PC-3 (cell line): ENCODE measurements at places on chromosomes 12 and 14.

DNA sequence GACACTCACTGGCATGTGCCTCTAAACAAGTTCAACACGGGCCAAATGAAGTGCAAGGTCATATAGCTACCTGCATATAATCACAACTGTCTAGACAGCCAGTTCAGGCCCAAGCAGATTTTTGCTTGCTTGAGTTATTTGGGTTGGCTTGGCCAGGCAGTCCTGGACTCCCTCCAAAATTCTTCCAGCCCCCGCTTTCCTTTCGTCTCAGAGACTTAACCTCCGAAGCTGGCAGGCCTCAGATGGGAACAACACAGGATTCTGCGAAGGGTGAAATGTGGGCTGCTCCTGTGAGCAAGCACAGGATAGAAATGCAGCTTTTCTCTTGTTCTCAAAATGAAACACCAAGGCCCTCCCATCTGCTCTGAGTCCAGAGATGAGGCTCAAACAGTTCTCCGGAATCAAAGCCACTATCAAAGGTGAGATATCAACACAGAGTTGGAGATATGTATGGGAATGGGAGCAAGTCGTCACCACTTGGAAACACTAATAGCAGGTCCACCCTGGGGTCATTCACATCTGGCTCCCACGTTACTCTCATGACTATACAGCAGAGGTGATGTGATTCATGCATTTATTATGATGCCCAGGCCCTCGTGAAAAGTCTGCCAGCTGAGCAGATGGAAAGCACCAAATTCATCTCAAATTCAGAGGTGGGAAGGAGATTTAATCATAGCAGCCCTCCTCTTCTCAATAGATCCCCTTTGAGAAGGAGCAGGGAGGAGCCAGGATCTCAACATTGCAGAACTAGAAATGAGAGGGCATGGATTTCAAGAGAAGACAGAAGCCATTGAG, 389.8 kb downstream of the NUAK1 start:
- DNase-seq: no peak

DNA sequence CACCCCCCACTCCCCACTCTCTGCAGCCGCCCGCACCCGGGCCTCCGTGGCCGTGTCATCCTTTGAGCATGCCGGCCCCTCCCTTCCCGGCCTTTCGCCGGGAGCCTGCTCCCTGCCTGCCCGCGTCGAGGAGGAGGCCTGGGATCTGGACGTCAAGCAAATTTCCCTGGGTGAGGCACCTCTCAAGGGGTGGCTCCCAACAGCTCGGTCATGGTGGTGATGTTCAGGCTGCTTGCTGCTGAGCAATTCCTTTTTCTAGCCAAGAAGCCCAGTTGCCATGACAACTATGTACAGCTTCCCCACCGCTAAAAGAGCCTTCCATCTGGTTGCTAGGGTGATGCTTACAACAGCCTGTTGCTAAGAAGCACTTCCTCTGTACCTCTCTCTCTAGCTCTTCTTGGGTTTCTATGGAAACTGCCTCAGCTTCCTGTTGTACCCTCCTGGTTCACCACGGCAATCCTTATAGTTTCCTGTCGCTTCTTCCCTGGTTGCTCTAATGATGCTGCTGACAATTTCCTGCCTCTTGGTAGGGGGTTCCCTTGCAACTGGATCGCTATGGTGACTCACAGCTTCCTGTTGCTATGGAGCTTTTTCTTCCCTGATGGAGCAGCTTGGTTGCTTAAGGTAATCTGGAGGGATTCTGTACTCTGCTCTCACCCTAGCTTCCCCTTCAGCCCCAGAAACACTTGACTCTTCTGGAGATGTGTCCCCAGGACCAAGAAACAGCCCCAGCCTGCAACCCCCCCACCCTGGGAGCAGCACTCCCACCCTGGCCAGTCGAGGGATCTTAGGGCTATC, 11.0 kb downstream of the ZNF219 start:
- DNase-seq: peak; percentile 53

DNA sequence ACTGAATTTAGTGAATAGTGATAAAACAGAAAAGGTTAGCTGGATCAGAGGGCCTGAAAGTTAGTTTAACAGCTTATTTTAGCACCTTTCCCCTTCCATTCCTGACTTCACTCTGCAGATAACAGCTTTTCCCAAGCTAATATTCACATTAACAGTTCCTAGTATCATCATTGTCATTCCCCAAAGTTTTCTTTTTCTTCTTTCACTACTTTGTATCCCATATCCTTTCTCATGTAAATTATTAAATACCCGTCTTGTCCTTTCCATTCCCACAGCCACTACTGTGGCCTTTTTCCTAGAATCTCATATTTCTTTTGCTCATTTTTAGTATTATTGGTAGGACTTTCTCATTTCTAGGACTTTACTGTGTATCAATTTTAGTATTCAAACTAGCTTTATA, 70.5 kb downstream of the SCFD1 start:
- DNase-seq: no peak

DNA sequence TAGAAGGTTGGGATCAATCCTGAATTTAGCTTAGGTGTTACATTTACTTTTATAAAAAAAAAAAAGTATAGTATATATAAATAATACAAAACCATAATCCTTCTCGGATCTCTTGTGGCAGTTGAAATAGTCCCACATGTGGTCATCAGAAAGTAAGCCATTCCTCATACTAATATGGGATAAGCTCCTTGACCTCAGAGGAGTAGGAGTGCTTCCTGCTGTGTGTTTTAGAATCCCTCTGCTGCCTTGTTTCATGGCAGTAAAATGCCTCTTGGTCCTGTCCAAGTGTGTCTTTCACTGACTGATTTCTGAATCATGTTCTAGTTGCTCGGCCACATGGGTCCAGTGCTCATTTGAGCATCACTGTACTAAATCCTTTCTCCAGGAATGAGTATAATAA, 117.0 kb downstream of the NTN4 start:
- DNase-seq: no peak

DNA sequence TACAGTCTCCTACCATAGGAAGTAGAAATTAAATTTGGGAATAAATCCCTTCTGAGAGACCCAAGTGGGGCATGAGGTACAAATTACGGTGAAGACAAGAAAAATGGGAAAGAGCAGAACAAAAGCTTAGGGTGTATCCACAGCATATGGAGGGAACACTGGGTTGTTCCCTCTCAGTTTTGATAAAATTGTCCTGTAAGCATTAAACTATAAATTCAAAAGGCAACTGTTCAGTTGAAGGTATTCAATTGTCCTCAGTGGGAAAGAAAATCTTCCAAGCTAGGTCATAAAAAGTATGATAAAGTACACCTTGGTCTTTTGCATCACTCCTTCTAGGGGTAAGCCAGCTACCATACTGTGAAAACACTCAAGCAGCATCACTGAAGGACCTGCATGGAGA, 118.3 kb upstream of the LRFN5 start:
- no peak for DNase-seq

GRCh38 chr14:77918448-77918847, 118.5 kb downstream of the ADCK1 start:
- DNase-seq: no peak

DNA sequence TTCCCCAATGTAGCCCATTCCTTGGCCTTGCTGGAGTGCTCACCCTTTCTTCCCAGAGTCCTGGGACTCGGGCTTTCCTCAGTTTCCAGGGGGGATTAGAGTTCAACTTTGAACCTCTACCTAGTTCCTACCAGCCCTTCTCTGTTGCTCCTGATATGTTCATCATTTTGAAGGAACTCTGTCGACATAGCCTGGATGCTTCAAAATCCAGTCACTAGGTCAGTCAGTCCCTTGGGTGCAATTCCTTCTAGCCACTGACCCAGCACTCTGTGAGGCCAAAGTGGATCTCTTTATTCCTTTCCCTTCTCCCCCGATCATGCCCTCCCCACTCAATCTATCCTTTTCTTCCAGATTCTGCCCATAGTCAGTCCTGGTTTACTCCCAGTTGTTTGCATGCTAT, 72.3 kb upstream of the TMCC3 start:
- no peak for DNase-seq

GRCh38 chr14:93269341-93270068, 62.4 kb downstream of the UBR7 start:
- peak; percentile 72 for DNase-seq

- DNase-seq: peak; percentile 93
Observed at GRCh38 chr14:75307700-75308379, 29.2 kb downstream of the FOS start.

- no peak for DNase-seq
Observed at GRCh38 chr12:26846416-26846815, 13.4 kb upstream of the ITPR2 start.

DNA sequence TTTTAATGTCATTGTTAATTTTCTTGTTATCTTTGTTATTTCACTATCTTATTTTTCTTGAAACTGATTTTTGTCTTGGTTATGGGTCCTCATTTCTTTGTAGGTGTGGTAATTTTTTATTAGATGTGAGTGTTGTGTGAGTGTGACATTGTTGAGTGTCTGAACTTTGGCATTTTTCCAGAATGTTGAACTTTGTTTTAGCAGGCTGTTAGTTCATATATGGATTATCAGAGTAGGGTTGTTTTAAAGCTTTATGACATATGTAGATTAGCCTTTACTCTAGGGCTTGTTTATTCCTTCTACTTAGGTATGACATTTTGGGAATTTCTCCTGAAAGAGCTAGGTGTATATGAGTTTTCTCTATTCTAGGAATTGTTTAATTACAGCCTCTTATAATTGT, 103.9 kb downstream of the ARID2 start:
- no peak for DNase-seq

GRCh38 chr14:105449276-105450122, 25.1 kb upstream of the CRIP2 start:
- DNase-seq: no peak

DNA sequence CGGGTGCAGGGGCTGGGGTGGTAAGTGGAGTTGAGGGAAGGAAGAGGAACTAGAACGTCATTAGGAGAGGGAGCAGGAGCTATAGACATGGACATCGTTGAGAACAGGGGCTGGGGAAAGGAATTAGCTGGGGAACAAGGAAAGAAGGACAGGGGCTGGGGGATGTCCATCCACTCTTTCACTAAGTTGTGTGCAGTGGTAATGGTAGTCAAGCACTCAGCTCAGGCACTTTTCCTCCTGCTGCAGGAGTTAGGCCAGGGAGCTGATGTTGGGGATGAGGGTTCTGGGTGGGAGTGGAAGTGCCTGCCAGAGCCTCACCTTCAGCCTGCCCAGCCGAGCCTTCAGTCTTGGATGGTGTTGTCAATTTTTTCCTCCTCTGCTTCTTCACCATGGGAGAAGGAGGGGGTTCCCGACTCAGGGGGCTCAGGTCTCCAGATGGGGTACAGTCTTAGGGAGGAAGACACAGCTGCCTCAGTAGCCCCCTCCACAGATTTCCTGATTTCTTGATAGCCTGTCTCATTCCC, 9.2 kb downstream of the AGAP2 start:
- DNase-seq: no peak

- no peak for DNase-seq
Observed at GRCh38 chr12:111864913-111865312, 22.9 kb downstream of the MAPKAPK5 start.

GRCh38 chr12:87238466-87238865, 790.7 kb downstream of the C12orf50 start:
- no peak for DNase-seq

- DNase-seq: no peak
Observed at GRCh38 chr14:20179880-20180279, 10.8 kb upstream of the OR11G2 start.

DNA sequence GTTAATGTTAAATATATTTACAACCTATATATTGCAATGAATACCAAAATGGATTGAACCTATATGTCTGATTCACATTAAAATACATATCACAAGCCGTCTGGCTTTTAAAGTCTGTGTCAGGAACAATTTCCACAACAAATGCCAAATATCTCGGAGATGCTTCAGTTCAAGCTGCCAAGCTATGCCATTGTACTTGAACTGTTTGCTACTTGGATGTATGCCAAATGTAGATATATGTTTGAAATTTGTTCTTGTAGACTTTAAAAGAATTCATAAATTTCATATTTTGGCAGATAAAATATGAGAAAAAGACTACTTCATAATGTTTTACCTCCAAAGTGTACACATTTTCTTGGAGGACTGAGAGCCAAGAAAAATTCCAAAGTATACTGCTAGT, 37.0 kb downstream of the WASHC3 start:
- DNase-seq: no peak

DNA sequence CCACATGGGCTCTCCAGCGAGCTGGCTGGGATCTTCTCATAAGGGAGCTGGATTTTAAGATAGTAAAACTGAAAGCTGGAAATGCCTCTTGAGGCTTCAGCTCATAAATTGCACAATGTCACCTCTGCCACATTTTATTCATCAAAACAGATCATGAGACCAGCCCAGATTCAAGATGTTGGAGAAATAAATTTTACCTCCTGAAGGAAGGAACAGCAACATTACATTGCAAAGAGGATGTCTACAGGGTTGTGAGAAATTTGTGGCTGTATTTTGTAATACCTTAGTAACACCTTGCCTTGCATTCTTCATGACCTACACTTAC, 43.1 kb upstream of the KRR1 start:
- DNase-seq: no peak

GRCh38 chr14:28059254-28059653, 707.3 kb upstream of the FOXG1 start:
- no peak for DNase-seq

DNA sequence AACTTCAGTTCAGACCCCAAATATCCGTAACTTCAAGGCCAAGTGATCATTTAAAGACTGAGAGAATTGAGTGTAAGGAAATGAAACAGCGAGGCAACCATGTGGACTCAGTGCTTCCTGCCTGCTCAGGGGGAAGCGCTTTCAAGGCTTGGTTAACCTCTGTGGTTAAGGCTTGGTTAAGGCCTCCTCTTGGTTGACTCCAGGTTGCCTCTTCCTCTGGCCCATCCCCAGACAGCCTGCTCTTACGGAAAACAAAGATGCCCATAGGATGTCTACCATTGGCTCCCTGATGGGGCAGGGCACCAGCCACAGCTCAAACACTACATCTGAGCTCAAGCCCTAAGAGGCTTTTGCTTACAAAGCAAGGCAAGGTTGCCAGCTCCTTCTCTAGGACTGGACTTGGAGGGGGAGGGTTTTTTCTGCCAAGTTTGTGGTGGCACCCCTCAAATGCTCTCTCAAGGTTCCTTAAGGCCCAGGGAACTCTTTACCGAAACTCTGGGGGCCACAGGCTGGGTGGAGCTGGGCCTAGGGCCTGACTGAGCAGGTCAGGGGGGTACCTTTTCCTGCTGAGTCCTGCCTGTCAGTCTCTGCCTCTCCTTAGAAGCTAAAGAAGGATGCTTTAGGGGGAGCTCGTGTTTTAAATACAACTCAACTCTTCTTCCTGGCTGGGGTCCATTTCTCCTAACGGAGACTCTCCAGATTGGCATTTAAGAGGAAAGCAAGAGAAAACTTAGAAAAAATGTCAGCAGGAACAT, 13.7 kb downstream of the COL2A1 start:
- no peak for DNase-seq

- no peak for DNase-seq
Observed at GRCh38 chr12:103909811-103910210, 20.4 kb upstream of the HSP90B1 start.

DNA sequence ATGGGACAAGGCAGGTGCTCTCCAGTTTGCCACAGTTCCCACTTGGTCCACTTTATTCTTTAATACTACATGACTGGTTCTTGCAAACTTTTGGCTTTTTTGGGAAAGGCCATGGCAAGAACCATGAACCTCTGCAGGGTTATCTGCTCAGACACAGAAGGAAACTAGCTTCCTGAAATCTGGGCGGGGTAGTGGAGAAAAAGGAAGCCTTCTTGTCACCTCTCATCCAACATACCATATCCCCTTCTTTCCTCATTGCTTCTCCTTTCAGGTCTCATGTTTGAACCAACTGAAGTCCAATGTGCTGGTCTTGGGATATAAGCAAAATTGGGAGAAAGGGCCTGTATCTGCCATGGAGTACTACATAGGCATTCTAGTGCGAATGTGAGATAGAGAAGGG, 5.5 kb upstream of the KLHL33 start:
- DNase-seq: no peak

- no peak for DNase-seq
Observed at GRCh38 chr14:36805131-36805559, 143.5 kb downstream of the PAX9 start.
